H1 (cell line): ENCODE measurements at places on chromosomes 3 and 15. TPM values are rescaled to one million over a fixed set of nuclear protein-coding genes. Genes with fewer than 3 reads are reported as not detected.

Gene FAM162A
- polyA plus RNA-seq, result 21.0 and 38.2 TPM in 2 replicates

Gene TRPM1
- 0.05 and 0.16 TPM in 2 replicates for polyA plus RNA-seq

Gene ZNF80
- polyA plus RNA-seq, result not detected in 2 replicates

Gene NTRK3
- 6.8 and 7.4 TPM in 2 replicates for polyA plus RNA-seq

DNA sequence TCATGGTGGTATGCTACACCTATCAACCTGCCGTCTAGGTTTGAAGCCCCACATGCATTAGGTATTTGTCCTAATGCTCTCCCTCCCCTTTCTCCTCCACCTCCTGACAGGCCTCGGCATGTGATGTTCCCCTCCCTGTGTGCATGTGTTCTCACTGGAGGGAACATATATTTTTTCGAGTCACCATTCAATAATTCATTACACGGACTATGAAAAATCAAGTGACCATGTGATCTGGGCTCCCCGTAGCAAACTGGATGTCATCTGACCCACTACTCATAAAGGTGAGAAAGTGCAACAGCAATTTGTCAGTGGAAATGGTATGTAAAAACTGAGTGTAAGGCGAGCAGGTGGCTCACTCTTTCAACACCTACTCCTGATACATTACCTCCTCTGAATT lies 224.3 kb upstream of the RASGRP1 start:
- H3K36me3 ChIP-seq, result no peaks in the 10 kb centered on the region
- DNase-seq, result no peak
- H3K27me3 ChIP-seq, result no peaks in the 10 kb centered on the region

DNA sequence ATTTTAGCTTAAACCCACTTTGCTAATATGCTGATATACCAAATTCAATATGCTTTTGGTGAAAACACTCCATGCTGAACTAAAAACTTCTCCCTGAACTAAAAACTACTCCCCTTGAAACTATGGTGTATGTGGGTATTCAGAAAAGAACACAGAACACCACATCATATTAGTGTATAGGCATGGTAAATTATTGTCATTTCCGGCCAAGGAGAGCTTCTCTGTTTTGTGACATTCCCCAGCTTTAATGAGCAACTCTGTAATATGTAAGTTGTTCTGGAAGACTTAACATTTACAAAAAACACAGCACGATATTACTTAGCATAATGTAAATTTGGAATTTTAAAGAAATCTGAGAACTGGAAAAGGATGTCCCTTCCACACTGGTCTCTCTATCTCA lies 269.9 kb upstream of the WNT5A start:
- H3K27ac ChIP-seq, result no peak overlapping the region
- no peaks in the 10 kb centered on the region for H3K27me3 ChIP-seq
- H3K4me1 ChIP-seq, result peaks cover 4% of the 10 kb centered on the region; the same call in 1 of the 2 replicates
- H3K36me3 ChIP-seq, result no peaks in the 10 kb centered on the region
- no peak overlapping the region for H3K4me3 ChIP-seq
- DNase-seq, result no peak

GRCh38 chr3:50314342-50314741 lies 8.2 kb downstream of the HYAL2 start:
- H3K27me3 ChIP-seq, result no peaks in the 10 kb centered on the region
- H3K27ac ChIP-seq, result no peak overlapping the region
- H3K36me3 ChIP-seq, result peaks cover 20% of the 10 kb centered on the region
- H3K4me1 ChIP-seq, result peaks cover 3% of the 10 kb centered on the region; the same call in 1 of the 2 replicates

- no peaks in the 10 kb centered on the region for H3K36me3 ChIP-seq
- no peak overlapping the region for H3K27ac ChIP-seq
- no peak for DNase-seq
- H3K4me3 ChIP-seq, result no peak overlapping the region
- no peaks in the 10 kb centered on the region for H3K4me1 ChIP-seq
- no peaks in the 10 kb centered on the region for H3K27me3 ChIP-seq
Observed at GRCh38 chr3:133540896-133541674, 32.4 kb upstream of the CDV3 start.
